ENCODE measurements at places on chromosomes 5 and 9.
A peak's percentile ranks its signal among the peaks of the same experiment; 100 is the strongest.

GRCh38 chr9:1916655-1917054 is 98.5 kb upstream of the SMARCA2 start:
- DNase-seq: no peak

DNA sequence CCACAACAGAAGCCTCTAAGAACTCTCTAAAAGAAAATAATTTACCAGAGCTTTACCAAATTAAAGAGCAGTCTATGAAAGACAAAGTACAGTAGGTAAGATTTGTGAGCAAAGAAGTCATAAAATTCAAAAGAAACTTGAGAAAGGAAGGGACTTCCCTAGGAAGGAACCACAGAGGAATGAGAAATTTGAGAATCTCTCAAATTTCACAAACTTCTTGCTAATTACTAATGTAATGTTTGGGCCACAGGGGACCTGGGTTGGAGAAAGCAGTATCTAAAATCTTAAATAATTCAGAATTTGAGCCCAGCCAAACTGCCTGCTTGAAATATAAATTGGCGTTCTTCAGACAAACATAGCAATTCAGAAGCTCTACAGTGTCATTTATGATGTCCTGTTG is 225.0 kb upstream of the PRR16 start:
- no peak for DNase-seq

GRCh38 chr9:137380606-137381005 is 42.4 kb downstream of the EXD3 start:
- DNase-seq: no peak

- no peak for DNase-seq
Measured at GRCh38 chr9:80285326-80285725, 713.6 kb downstream of the TLE4 start.

DNA sequence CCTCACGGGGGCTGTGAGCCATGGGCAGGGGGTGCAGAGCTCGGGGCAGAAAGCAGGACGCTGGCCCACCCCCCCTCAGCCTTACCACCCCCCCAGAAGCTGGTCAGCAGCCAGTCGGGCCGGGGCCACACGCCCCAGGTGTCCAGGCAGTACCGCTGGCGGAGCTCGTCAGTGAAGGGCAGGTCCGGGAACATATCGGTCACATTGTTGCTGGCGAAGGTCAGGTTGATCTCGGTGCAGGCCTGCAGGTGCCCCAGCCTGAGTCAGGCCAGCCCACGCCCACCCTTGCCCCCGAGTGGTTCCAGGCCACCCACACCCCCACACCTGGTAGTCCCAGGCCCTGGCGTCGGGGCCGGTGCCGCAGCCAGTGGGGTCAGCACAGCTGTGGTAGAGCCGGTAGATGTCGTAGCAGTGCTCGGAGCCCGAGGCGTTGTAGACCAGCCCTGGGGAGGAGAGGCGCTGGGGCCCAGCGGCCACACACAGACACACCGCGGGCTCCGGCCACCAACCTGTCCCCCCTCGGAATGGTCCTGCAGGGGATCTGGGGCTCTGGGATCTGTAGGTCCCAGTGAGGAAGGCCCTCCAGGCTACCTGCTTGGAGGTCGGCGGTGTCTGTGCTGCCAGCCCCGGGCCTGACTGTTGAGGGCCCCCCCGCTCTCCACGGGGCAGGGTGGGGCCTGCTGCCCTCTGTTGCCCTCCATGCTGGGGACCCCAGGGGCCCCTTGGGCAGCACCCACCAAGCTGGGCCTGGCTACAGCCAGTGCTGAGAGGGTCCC is 2.6 kb downstream of the DPP7 start:
- DNase-seq: no peak

DNA sequence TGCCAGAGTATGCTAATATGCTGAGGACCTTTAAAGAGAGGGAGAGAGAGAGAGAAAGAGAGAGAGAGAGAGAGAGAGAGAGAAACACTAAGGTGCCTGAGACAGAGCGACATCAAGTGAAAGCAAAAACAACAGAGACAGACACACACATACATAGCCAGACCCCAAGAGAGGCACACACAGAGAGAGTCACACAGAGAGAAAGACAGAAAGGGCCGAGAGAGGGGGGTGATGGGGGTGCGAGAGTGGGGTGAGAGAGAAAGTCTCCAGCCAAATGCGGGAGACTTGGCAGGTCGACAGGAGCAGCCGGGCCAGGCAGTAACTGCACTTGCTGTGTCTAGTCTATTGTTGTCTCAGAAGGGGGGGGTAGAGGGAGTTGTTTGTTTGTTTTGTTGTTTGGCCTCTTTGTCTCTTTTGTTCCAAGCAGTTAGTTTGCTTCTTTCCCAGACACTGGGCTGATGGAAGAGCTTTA is 30.1 kb upstream of the NFIB start:
- peak; percentile 83 for DNase-seq

DNA sequence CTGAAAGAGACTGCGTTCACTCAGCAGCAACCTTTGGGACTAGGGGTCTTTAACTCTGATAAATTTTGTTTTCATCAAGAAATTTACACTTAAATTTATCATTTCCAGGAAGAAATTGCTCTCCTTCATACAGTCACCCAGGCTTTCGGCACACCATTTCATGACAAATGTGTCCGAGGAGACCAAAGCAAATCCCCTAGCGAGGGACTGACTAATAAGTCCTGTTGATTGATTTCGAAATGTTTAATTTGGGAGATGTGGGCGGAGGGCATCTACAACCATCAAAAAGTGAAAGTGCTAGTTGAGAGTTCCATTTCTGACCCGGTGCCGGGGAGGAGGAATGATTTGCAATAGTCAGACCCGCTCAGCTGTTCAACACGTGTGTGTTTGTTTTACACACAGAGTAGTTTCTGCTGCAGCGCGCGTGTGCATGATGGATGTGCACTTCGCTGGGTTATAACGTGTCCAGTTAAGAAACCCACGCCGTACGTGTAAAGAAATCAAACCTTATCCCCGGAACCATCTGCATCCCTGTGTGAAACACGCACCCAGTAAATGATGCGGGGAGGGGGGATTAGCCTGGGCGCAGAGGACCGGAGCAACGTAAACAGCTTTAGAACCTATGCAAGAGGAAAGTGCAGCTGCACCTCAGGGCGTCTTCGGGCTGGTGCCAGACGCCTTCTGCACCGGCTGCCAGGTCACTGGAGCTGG is 845 bp upstream of the NR4A3 start:
- DNase-seq: peak; percentile 72

GRCh38 chr5:134136771-134137170 is 22.3 kb downstream of the TCF7 start:
- DNase-seq: no peak

DNA sequence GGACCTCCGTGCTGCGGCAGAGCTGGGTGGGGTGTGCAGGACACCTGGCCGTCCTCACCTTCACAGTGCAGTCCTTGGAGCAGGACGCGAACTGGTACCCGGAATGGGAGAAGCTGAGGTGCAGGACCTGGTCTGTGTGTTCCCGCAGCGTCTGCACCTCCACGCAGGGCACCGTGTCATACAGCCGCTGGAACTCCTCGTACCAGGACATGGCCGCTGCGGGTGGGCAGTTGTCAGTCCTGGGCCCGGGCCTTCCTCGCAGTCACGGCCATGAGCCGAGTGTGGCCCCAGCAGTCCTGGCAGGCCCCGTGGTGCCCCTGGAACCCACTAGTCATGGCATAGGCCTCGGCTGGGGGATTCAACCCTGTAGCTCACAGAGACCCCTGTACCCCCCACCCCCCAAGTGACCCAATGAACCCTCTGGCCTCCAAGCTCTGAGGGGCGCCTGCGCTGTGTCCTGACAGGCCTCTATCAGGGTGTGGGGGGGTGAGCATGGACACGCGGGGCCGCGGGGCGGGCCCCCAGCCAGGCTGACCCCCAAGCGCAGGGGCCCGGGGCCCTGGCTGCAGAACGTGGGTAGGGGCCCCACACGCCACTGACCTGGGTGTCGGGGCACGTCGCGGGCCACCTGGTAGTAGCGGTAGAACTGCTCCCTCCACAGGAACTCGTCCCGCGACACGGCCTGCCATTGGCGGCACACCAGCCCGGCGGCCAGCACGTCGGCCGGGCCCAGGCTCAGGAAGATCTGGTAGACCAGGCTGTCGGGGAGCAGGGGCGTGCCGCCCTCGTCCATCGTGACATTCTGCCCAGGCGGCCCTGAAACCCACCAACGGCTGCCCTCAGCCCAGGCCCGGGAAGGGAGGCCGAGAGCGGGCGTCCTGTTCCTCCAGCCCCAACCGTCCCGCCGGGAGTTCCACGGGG is 987 bp downstream of the FBXW5 start:
- DNase-seq: no peak

- no peak for DNase-seq
Measured at GRCh38 chr9:132637351-132637750, 32.4 kb downstream of the DDX31 start.
